Amygdala (tissue), 56 donors: ENCODE measurements at places on chromosomes 2 and 18.

- DNase-seq = no peak
These were observed 67.3 kb downstream of the SH3RF3 start for GRCh38 chr2:109196081-109196875.

DNA sequence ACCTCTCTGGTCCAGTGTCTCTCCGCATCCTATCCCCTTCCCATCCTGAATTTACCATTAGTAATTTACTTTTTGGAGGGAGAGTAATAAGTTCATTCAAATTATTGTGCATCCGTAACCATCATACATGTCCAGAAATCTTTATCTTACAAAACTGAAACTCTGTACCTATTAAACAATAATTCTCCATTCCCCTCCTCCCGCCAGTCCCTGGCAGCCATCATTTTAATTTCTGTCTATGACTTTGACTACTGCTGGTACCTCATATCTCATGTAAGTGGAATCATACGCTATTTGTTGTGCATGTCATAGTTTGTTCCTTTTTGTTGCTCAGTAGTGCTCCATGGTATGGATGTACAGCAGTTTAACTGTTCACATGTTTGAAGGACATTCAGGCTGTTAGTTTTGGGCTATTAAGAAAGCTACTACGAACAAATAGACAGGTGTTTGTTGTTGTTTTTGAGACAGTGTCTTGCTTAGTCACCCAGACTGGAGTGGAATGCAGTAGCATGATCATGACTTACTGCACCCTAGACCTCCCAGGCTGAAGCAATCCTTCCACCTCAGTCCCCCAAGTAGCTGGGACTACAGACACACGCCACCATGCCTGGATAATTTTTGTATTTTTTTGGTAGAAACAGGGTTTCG, 2.0 kb downstream of the LIMS1 start:
- no peak for DNase-seq

- DNase-seq = no peak
These were observed 825.8 kb downstream of the SOCS6 start for GRCh38 chr18:71114550-71115210.

DNA sequence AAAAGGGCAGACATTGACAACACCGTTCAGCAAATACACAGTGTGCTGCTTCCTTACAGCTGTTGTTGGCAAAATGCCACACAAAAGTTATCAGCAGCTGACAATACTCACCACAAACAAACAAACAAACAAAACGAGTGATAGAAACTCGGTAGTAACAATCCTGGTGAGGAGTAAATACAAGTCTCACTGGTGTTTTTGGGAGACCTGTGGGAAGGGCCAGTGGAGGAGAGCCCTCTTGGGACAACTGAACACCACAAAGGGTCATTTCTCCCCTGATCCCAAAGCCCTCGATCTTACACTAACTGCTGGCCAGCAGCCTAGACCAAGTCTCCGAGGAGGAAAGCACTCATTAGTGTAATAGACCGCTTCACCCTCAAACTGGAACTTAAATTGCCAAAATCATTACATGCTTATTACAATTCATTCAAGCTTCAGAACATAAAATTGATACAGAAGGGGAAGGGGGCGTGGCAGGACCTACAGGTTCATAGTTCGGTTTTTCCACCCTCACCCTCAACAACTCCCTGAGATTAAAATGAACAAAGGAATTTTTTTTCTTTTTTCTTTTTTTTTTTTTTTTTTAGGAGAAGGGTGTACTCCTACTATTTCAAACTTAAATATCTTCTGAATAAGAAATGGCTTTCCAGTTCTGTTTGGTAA, 5.0 kb downstream of the AP1S3 start:
- no peak for DNase-seq

DNA sequence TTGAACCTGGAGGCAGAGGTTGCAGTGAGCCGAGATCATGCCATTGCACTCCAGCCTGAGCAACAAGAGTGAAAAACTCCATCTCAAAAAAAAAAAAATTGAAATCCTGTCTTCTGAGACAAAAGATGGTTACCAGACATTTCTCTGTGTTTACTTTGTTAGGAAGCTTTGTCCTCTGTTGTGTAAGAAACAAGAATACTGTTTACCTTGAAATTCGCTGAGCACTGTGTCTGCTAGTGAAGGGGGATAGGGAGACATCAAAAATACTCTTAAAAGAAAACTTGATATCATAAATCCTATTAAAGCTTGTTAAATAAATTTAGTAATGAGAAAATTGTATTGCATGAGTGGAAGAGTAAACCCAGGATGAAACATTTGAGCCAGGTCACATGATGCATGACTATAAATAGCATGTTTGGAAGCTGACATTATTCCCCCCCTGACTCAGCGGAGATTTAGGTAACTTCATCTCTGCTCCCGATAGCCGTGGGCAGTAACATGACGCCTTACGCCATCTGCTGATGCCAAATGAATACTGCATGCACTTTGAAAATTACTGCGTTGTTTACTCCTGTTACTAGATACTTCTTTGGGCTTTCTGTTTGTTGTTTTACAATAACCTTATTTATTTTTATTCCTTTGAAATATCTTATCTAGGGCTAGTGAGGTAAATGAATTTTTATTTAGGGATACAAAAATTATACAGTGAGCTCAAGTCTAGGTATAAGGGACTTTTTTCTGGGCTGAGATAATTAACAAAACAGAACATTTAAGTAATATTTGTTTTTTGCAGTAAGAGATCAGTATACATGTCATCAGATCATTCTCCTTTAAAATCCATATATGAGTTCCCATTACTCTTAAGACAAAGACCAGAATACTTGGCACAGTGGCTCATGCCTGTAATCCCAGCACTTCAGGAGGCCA, 134.9 kb downstream of the MAP3K20 start:
- peak; percentile 16 for DNase-seq

GRCh38 chr2:17815468-17816184, 634 bp upstream of the MSGN1 start:
- no peak for DNase-seq

DNA sequence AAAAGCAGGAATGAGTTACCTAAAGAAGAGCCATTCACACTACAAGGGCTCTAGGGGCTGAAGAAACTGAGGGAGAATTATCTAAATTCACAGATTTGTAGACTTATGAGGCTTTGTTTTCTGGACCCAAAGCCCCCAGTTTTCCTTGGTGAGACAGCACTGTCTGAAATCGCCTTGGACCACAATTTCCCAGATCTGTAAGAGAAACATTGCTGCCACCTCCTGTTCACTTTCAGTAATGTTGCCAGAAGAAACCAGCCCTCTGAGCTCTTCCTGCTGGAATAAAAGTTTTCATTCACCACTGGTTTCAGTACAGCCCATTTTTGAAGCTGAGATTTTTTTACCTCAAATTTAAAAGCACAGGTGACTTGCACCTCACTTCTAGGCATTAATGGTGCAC, 169.2 kb downstream of the CDH20 start:
- peak; percentile 28 for DNase-seq

- no peak for DNase-seq
These were observed 128.5 kb downstream of the COPS8 start for GRCh38 chr2:237214030-237214675.

GRCh38 chr2:183892315-183892941, 705.9 kb upstream of the ZNF804A start:
- no peak for DNase-seq

DNA sequence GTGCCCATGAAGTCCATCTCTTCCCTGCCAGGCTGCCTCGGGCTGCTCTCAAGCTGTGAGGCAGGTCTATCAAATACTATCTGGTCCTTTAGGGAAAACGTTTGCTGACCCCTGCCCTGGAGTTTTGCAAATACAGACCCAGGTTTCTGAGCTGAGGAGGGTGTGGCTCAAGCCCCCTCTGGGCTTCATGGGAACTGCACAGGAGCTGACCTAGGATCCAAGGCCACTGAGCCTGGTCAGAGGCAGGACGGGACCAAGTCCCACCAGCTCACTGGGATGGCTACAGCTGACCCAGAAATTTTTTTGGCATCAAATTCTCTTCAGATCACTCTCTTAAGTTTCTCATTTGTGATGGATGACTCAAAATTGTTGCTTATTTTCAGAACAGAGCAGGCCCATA, 14.1 kb downstream of the ZNF516 start:
- DNase-seq = no peak

GRCh38 chr18:25725501-25725900, 364.9 kb downstream of the SS18 start:
- no peak for DNase-seq

DNA sequence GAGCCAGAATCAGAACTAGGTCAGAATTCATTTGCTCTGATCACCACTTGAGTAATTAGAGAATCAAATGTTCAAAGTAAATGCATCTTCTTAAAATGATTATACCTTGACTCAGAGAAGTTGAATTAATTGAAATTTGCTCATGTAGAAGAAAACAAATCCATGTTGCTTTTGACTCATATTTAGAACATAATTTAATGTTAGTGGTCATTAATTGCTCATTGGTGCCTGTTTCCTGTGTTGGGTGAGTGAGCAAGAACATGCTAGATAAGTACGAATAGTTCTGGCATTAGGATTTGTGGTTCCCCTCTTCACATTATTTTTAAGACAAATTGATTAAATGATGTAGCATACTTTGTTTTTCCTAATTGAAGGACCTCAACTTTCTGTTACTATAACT, 19.0 kb downstream of the ACVR2A start:
- no peak for DNase-seq

DNA sequence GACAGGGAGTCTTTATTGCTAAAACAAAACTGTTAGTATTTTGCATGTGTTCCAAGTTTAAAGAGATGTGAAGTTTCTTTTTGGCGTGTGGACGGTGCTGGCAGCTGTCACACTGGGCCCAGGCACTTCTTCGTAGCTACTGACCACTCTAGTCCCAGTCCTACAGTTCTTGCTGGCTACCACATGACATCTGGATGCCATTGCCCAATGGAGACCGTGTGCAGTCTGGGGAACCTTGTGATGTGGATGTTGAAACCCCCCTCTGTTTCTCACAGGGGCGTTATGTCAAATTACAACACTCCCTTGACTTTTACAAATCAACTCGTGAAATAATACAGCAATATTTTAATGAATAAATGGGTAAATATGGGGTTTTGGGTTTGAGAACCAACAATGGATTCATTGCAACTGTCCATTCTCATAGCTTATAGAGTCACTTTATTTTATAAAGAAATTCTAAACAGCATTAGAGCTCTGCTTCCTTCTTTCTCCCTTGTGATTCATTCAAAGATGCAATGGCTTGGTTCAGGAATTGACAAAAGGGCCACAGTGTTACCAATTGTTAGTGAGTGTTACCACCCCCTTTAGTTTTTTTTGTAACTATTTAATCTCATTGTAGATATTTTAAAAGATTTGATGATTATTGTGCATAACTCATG, 1.2 kb downstream of the GPD2 start:
- DNase-seq = no peak

GRCh38 chr2:774436-774835, 97.2 kb upstream of the TMEM18 start:
- DNase-seq = no peak

GRCh38 chr18:3585656-3586509, 135.9 kb downstream of the TGIF1 start:
- peak; percentile 36 for DNase-seq

GRCh38 chr2:152415231-152415642, 80.3 kb downstream of the FMNL2 start:
- DNase-seq = no peak

DNA sequence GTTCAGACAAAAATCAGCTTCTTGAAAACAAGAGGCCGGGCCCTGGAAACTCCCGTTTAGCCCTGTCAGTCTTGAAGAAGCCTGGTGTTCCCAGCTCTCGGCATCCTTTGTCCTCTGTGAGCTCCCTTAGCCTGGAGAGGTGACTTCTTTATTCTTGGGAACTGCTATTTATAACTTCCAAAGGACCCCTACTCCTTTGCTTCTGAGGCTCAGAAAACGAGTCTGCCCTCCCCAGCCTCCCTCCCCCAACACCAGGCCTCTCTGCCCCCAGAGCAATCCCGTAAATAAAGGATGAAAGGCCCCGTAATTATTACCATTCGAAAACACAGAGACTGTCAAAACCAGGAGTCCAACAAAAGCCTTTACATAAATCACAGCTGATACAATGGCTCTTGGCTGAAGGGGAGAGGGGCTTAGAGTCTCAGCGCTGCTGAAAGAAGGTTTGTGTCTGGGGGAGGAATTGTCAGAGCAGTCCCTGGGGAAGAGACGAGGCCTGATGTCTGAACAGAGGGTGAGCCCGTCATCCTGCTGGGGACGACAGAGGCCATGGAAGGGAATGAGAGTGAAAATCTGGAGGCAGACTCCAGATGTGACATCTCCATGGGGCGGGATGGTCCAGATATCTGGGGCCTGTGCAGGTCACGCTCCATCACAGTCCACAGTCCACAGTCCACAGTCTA, 283.0 kb downstream of the MYCN start:
- no peak for DNase-seq

DNA sequence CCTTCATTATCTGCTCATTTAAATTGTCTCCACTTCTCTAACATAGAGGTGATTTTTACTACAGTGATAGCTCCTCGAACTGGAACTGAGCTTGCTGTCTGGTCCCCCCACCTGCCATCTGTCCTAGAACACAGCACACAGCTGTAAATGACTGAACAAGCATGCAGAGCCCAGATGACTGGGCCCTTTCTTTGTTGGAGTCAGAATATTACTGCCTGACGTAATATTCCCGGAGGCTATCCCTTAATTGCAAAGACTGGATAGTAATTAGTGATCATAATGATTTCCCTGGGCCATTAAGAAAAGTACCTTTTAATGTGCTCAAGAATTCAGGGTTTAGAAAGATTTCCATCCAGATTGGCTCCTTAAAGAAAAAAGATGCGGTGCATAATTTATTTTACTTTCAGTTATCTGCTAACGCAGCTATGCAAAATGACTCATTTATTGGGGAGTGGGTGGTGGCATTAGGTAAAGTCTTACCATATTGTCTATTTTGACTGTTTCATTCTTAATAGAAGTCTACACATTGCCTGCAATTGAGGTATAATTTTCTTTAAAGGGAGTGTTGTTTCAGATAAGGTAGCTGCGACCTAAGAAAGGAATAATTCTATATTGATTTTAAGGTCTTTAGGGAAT, 84.4 kb downstream of the MAP4K4 start:
- DNase-seq = peak; percentile 22

DNA sequence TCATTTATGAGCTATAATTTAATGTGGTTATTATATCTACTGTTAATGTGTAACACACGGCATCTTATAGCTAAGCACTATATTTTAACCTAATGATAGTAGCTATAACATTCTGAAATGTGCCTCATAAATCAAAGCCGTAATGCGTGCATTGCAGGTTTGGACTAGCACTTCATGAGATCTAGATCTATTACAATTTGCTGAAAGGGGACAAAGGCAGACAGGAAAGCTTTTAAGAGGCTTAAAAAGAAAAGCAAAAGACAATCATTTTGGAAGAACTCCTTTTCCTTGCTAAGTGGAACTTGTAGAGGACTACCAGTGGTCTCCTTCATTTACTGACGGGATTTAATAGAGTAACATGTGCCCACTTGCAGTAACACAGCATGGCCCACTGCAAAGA, 213.1 kb downstream of the NBAS start:
- DNase-seq = no peak

- DNase-seq = no peak
These were observed 21.0 kb downstream of the APOB start for GRCh38 chr2:21022792-21023367.

GRCh38 chr2:218540015-218540414, 28.1 kb downstream of the USP37 start:
- DNase-seq = no peak
